ENCODE measurements at places on chromosomes 13 and 19.

- DNase-seq = no peak
Observed at GRCh38 chr13:83449668-83450395, 432.4 kb downstream of the SLITRK1 start.

DNA sequence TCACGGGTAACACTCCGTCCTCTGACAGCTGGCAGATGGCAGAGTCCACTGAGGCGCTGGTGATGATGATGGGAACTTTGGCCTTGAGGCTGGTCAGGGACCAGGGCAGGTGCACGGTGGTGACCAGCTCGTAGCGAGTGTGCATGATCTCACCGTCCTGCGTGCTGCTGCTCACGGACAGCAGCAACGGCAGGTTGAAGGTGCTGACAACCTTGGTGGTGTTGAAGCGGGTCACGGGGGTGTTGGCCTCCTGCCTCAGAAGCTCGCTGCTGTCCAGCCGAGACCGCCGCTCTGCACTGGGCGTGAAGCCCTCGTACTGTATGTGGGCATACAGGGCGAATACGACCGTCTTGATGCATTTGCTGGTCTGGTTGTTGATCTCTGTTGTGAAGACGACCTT lies 11.6 kb downstream of the ARRDC5 start:
- no peak for DNase-seq

DNA sequence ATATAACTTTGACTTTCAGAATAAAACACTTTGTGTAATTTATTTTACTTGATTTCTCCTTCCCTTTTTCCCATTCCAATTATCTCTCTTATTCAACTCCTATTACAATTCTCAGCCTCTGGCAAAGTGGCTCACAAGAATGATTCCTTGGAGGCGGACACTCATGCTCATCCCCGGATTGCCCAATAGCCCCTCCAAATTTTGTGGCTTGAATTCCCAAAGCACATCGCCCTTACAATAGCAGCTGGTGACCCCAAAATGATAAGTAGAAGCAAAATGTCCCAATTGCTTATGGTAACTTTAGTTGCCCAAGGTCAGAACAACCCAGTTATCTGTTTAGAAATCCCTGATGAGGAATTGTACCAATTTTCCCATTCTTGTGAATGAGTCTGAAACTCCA lies 1523.5 kb upstream of the PRR20A start:
- DNase-seq = no peak

DNA sequence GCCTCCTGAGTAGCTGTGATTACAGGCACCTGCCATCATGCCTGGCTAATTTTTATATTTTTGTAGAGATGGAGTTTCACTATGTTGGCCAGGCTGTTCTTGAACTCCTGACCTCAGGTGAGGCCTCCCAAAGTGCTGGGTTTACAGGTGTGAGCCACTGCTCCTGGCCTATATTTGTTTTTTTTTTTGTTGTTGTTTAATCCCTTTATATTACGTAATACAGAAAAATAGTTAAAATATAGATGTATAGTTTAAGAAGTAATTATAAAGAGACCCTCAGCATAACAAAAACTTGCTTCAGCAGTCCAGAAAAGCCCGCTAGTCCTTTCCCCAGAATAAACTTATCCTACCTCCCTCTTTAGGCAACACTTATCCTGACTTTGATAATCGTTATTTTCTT lies 2.4 kb downstream of the ZNF383 start:
- DNase-seq = no peak

- DNase-seq = no peak
Observed at GRCh38 chr13:32783067-32783466, 196.8 kb downstream of the PDS5B start.

DNA sequence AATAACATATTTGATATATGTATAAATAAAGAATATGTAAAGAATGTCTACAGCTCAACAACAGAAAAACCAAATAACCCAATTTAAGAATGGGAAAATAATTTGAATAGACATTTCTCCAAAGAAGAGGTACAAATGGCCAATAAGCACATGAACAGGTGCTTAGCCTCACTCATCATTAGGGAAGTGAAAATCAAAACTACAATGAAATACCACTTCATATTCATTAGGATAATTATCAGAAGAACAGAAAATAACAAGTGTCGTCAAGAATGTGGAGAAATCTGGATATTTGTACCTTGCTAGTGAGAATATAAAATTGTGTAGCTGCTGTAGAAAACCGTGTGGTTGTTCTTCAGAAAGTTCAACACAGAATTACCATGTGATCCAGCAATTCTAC lies 8.4 kb upstream of the SUPT20H start:
- DNase-seq = no peak

DNA sequence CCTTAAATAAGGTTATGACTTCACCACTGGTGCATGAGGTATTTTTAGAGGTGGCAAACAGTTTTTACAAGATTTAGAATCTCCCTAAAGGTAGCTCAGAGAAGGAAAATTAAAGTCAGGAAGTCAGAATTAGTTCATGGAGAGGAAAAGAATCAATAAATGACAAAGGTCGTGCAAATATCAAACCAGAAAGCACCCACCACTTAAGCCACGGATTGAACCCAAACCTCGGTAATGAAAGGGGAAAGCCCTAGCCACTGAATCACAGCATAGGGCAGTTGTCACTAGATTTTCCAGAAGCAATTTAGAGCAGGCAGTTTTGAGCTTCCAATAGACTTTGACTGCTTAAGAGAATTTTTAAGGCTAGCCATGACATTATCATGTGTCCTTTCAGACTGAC lies 1590.4 kb downstream of the SLITRK1 start:
- DNase-seq = no peak

GRCh38 chr13:112861876-112862615 lies 107.0 kb upstream of the MCF2L start:
- DNase-seq = no peak

GRCh38 chr19:13691569-13692435 lies 72.5 kb upstream of the MRI1 start:
- peak; percentile 67 for DNase-seq

- no peak for DNase-seq
Observed at GRCh38 chr19:9931629-9932028, 4.7 kb downstream of the OLFM2 start.
